NCI-H748 treated with DMSO at 0.1 percent for 48 hours (cell line): ENCODE measurements at places on chromosomes 5 and 9.

DNA sequence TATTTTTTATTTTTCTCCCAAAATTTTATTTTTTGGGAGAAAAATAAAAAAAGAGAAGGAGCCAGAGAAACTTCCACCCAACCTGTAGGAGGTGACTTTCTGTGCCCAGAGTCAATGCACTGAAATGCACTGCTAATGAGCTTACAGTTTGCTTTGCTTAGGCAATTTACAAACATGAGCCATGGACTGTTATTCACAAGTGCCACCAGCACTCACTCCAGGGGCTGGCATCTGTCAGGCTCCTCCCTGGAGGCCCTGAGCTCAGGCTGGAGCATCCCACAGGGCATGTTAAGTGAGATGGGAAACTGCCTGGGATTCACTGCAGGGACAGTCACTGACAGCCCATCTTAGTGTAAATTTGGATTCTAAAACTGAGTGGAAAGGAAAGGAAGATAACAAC lies 74.9 kb downstream of the FANCC start:
- no peak for DNase-seq

- no peak for DNase-seq
Measured at GRCh38 chr9:135970128-135970815, 9.1 kb upstream of the UBAC1 start.

DNA sequence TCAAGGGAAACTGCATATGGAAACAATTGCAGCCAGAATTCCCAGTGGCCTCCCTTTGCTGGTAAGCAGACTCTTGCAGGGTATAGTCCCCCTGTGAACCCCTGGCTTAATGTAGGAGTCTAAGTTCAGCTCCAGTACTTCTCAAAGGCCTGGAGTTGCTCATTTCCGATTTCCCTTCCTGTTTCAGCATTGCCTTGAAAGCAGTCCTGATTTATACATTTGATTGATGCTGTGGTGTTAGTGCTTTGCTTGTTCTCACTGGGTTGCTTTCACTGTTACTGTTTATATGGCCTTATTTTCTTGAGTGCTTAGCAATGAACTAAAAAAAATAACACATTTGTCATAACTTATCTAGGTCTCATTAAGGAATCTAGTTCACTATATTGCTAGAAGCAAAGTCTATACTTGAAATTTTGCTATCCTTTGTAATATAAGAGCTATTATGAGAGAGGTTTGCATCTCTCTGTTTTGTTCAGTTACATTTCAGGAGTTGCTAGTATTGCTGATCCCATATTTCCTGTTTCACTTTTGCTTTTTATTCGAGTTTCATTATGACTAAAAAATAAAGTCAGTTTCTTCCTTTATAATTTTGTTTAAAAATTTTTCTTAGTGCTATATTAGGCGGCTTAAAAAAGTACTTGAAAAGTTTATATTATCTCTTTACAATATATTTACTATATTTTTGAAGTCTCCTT lies 122.4 kb upstream of the NMUR2 start:
- no peak for DNase-seq

DNA sequence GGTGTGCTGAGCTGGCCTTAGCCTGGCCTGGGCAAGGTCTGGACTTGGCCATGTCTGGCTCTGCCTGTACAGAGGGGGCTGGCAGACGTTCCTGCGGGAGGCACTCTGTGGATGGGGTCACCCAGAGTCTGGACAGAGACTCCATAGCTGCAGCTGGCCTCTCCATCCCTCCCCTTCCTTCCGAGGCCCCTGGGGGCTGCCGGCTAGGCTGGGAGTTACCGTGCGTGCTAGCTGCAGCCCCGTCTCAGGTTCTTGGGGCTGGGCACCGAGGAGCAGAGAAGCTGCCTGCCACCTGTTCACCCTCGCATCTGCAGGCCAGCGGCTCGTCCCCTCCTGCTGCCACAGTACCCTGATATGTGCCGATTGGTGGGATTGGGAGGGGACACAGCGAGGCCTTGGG lies 63.4 kb downstream of the RXRA start:
- no peak for DNase-seq

GRCh38 chr9:83312537-83312936 lies 225.7 kb downstream of the FRMD3 start:
- DNase-seq, result peak; percentile 69

DNA sequence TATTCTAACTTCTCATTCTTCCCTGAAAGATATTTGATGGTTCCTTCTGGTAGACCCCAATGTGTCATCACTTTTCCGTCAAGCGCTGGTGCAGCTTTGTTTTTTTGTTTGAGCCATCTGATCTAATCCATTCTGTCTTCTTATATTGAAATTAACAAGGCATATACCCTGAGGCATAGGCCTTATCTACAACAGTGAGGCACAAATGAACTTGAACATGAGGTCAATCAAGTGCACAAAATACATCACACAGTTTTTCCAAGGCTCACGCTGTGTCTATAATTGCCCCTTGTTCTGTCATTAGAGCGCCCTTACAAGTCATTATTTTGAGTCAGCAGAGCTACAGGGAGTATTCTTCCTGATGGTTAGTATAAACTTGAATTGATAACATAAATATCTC lies 406.6 kb downstream of the MAT2B start:
- DNase-seq, result peak; percentile 75

- no peak for DNase-seq
Measured at GRCh38 chr9:72880821-72881220, 72.0 kb downstream of the ALDH1A1 start.

DNA sequence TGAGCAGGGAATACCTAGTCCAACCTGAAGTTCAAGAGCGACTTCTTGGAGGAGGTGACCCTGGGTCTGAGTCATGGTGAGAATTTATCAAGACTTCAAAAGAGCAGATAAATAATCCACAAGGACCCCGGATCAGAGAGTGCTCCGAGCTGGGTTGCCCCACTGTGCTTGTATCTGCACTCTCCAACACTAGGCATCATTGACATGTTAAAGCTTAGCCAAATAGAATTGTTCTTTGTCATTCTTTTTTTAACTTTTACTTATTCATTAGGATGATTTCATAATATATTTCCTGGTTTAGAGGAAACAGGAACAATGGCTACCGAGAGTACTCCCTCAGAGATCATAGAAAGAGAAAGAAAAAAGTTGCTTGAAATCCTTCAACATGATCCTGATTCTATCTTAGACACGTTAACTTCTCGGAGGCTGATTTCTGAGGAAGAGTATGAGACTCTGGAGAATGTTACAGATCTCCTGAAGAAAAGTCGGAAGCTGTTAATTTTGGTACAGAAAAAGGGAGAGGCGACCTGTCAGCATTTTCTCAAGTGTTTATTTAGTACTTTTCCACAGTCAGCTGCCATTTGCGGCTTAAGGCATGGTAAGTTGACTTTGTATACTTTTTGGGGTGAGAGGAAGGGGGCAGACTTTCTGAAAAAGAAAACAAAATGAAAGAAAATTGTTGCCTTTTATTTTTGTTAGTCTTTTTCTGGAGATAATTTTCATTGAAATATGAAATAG lies at the start of gene CARD6:
TSS of gene CARD6 (plus strand) at position 300 of the 738 bp plus-strand sequence. CDS start at position 316, 16 bp downstream.
- peak; percentile 41 for DNase-seq

DNA sequence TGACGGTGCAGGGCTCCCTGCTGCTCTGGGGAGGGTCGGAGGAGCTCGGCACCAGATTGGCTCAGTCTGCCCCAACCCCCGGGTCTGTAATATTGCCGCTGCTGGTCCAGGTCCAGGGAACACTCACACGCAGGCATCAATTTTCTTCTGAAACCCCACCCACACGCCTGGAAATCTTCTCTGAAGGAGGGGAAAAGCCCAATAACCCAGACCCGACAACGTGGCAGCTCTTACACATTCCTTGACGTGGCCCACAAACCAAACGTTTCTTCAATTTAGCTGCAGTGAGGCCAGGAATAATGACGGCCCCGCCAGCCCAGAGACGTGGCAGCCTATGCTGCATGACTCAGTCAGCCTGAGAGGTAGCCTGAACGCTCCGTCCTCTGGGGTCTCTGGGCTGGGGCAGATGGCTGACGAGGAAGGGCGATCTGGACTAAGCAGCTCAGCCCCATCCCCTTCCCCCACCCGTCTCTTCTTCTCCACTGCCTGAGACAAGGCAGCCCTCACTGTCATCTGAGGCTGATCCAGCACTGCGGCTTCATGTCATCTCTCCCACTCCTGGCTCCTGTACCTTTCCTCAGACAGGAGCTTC lies 9.9 kb upstream of the SPARC start:
- no peak for DNase-seq

GRCh38 chr5:141681695-141682641 lies at the start of gene ARAP3:
Gene ARAP3 (minus strand): TSS chr5:141682230. CDS start chr5:141680486, 1,744 bp downstream.
- DNase-seq, result no peak

DNA sequence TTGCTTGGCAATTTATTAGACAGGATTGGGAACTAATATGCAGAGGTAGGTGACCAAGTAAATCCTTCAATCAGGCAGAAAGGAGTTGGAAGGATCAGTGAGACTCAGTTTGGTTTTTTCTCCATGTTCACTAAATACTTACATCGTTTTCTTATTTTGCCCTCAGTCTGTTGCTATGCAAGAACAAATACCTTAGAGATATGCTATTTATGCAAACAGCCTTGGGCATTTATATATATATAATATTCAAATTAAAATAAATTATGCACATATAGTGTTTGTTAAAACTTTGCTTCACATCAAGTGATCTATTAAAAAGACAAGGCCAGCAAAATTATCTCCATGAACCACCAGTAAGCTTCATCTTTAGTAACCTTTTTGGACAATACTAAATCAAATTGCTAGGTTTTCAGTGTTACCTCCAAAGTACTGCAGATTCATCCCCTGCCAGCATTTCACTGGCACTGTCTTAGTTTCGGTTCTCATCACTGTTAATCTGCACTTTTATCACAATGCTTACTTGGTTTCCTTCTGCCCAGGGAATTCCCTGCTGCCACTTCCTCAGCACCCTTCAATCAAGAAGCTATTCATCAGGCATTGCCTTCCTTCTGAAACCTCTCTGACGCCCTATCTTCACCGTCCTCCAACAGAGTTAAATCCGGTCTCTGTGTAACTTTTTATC lies 26.0 kb upstream of the LIFR start:
- no peak for DNase-seq

DNA sequence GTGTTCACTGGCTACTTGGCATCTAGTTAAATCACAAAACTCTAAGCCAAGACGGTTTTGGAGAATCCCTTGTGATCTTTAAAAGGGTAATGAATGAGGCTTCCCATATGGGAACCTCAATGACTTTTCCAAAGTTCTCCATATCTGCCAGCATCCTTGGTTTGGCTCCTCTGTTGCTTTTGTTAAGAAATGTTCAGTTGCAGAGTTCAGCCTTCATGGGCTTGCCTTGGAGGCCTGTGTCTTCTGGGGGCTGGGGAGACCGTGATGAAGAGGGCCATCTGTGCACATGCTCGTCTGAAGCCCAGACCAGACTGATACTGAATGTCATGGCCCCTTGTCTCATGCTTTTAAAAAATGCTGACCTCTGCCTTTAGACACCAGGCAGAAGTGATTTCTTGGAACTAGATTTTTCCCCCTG lies 84.3 kb downstream of the RAI14 start:
- no peak for DNase-seq

DNA sequence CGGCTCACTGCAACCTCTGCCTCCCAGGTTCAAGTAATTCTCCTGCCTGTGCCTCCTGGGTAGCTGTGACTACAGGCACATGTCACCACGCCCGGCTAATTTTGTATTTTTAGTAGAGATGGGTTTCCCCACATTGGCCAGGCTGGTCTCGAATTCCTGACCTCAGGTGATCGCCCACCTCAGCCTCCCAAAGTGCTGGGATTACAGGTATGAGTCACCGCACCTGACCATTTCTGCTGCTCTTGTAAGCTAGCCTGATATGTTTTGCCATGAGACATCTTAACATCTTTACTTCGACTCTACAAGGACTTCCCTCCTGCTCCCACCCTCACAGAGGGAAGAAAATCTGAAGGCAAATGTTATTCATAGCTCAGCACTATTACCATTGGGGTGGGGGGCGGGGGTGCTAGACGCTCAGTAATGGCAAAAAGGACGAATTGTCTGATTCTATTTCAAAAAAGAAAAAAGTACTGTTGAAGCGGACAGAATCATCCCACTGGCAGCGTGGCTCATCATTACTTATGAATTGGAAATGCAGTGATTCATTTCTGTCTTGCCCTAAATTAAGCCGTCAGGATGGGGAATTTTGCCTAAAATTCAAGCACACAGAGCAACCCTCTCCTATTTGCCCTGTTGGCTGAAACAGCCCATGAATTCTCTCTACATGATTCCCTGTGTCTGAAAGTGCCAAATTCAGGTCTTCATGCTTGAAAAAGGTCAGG lies 46.4 kb upstream of the WWC1 start:
- no peak for DNase-seq

DNA sequence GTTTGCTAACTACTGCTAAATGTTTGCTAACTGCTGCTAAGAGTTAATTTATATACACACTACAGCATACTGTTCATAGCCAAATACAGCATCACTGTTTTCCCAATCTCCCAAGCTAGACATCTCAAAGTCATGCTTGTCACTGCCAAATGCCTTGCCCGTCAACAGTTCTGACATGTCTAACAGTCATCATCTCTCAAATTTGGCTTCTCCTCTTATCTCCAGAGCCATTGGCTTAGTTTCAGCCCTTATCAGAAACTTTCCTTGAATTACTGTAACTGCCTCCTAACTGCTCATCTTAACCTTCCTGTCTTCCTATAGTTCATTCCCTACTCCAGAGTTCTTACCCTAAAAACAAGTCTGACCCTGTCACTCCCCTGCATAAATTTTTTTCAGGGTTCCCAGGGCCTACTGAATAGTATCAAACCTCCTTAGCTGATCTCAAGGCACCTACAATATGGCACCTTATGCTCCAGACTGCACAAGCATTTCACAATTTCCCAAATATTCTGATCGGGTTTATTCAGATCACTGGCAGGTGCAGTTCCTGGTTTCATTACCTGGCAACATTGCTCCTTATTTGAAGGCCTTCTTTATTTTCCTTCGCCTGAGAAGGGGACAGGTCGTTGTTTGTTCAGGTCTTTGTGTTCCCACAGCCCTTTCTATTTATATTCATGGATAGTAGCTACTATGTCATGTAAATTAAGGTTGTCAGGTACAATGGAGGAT lies 55.9 kb upstream of the ANKRD55 start:
- DNase-seq, result no peak

DNA sequence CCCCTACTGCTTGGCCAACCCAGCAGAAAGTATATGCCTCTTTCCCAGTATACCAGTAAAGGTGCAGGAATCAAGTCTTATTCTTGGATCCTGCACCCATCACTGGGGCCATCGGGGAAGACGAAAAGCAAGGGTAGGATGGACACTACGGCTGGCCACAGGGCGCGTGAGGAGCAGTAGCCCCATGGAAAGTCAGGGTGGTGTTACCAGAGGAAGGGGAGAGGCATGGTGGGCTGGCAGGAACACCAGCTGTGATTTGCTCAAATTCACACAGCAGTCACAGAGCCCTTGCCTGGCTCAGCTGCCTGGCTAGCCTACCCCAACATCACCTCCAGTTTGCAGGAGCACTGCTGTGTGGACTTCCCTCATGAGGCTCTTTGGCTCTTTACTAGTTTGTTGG lies 34.5 kb upstream of the SAP30L start:
- DNase-seq, result no peak

GRCh38 chr5:4294878-4295277 lies 699.2 kb downstream of the IRX1 start:
- DNase-seq, result no peak

- DNase-seq, result no peak
Measured at GRCh38 chr5:74424162-74424868, 216.2 kb downstream of the ENC1 start.

GRCh38 chr5:140253985-140254384 lies 48.9 kb downstream of the PFDN1 start:
- DNase-seq, result peak; percentile 32
